WTC11 (cell line): ENCODE measurements at places on chromosomes 12 and 14.
A peak's percentile ranks its signal among the peaks of the same experiment; 100 is the strongest.

- H3K4me1 ChIP-seq: peaks cover 5% of the 10 kb centered on the region
- H3K36me3 ChIP-seq: no peaks in the 10 kb centered on the region
- DNase-seq: peak; percentile 44
- no peak overlapping the region for H3K4me3 ChIP-seq
- H3K27ac ChIP-seq: 0 out of 2 replicates have a peak overlapping the region, but pooled peaks have one; percentile 40
Observed at GRCh38 chr14:65110525-65110924, 8.2 kb upstream of the MAX start.

DNA sequence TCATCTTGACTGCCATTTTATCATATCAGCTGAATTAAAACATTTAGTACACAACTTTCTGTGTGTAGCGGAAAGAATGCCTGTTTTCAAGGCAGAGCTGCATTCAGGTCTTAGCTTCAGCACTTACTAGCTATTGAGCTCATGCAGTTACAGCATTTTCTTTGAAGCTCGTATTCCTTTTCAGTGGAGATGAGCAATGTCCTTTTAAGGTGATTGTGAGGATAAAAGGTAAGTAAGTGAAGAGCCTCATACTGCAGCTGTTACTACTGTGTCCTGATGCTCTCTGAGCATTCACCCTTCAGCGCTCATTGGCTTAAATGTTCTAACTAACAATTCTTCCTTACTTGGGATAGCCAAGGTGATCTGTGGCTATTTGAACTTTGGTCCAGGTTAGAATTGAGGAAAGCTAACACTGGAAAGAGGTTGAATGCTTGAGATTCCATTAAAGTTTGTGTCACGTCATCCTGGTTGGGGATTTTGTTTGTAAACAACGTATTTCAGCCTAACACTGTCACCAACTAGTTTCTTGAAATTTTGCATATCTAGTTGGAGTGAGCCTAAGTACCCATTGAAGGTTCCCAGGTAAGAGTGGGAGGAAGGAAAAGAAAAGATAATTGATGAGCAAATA, 71.4 kb downstream of the PAPOLA start:
- 0 out of 2 replicates have a peak, but pooled peaks cover 10% of the 10 kb centered on the region for H3K36me3 ChIP-seq
- no peak for DNase-seq
- H3K27ac ChIP-seq: peak overlapping the region; percentile 80
- peaks cover 37% of the 10 kb centered on the region for H3K4me1 ChIP-seq
- no peaks in the 10 kb centered on the region for H3K27me3 ChIP-seq

DNA sequence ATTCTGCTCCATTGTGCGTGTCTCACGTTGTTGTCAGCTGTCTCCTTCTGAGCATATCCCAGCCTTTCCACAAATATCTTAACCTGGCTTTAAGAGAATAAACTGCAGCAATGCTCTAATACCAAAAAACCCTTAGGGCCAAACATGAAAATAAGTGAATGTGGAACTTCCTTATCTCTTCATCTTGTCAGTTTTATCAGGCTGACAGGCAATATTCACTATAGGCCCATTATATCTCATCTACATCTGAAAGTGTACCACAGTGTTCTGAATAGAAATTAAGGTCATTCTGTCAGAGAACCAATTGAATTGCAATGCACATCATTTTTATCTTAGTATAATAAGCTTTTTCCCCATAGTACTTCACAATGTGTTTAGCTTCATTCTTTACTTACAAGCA, 933.1 kb upstream of the FBXO33 start:
- H3K27ac ChIP-seq: no peak overlapping the region
- H3K4me1 ChIP-seq: peaks cover 24% of the 10 kb centered on the region
- DNase-seq: no peak
- peaks cover 6% of the 10 kb centered on the region for H3K36me3 ChIP-seq
- H3K4me3 ChIP-seq: no peak overlapping the region
- no peaks in the 10 kb centered on the region for H3K27me3 ChIP-seq

DNA sequence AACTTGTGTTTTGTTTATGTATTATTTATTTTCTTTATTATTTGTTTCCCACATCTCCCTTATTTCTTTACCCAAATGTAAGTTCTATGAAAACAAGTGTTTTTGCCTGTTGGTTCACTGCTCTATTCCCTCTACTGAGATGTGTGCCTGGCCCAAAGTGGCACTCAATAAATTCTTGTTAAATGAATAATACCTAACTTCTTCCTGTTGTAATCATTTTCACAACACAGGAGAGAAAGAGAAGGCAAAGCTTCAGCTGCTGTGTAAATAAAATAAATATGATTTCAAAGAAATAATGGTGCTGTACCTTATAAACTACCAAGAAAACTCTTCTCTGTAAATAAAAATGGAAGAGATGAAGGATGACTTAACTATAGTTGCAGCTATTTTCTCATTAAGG, 116.2 kb downstream of the TRHDE start:
- H3K4me3 ChIP-seq: no peak overlapping the region
- H3K27me3 ChIP-seq: no peaks in the 10 kb centered on the region
- H3K27ac ChIP-seq: no peak overlapping the region

DNA sequence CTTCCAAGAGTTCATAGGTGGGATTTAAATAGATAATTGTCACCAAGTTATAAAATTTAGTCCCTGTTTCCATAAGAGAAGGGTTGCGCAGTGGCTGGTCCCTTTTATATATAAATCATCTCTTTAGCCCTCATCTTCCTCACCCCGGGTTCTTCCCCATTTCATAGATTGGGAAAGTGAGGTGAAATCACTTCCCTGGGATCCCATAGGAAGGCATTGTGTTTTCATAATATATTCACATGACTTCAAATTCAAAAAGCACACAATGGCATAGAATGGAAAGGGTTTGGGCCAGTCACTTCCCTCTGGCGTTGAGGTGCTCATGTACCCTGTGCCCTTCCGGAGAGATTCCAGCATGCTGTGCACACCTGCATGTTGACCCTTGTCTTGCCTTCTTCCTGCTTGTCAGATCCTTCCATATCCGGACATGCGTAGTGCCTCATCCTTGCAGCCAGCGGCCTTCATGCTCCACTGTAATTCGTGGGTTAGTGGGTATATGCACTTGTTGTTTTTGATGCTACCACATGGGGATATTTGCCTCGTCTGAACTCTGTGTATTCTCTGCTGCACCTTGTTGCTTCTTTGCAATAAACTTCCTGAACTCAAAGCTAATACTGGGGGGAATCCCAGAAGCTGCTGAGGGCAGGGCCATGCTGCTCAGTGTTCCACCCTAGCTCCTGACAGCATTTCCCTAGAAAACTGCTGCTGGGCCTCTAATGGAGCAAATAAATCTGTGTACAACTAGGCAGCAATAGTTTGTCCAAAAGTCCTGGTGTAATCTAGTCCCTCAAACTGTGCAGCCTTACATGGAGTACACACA, 59.6 kb downstream of the ANAPC7 start:
- H3K27ac ChIP-seq: no peak overlapping the region
- no peaks in the 10 kb centered on the region for H3K4me1 ChIP-seq
- no peaks in the 10 kb centered on the region for H3K27me3 ChIP-seq
- peaks cover 90% of the 10 kb centered on the region for H3K36me3 ChIP-seq
- no peak overlapping the region for H3K4me3 ChIP-seq

DNA sequence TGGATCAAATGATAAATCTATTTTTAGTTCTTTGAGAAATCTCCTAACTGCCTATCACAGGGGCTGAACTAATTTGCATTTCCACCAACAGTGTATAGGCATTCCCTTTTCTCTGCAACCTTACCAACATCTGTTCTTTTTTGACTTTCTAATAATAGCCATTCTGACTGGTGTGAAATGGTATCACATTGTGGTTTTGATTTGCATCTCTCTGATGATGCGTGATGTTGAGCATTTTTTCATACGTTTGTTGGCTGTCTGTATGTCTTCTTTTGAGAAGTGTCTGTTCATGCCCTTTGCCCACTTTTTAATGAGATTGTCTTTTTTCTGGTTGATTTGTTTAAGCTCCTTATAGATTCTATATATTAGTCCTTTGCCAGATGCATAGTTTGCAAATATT, 67.1 kb downstream of the IFNG-AS1 start:
- H3K4me1 ChIP-seq: no peaks in the 10 kb centered on the region
- no peak for DNase-seq
- H3K36me3 ChIP-seq: peaks cover 21% of the 10 kb centered on the region
- H3K27ac ChIP-seq: no peak overlapping the region
- no peak overlapping the region for H3K4me3 ChIP-seq

DNA sequence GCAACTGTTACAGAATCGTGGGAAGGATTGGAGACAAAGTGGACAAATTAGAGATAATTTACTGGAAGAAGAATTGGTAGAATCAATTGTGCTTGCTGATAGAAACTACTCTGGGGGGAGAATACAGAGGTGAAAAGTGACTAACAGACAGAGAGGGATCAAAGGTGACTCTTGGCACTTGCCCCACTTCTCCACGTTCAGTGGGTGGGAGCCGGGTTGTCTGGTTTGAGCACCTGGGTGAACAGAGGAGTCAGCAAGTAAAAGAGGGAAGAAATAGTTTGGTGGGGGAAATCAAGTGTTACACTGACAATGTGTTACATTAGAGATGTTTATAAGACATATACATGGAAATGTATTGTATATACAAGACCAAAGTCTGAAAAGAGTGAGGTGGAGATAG, 69.1 kb downstream of the PPP2R5E start:
- no peak overlapping the region for H3K4me3 ChIP-seq
- no peak for DNase-seq
- no peaks in the 10 kb centered on the region for H3K36me3 ChIP-seq
- H3K27ac ChIP-seq: no peak overlapping the region
- H3K27me3 ChIP-seq: no peaks in the 10 kb centered on the region
- peaks cover 11% of the 10 kb centered on the region for H3K4me1 ChIP-seq

DNA sequence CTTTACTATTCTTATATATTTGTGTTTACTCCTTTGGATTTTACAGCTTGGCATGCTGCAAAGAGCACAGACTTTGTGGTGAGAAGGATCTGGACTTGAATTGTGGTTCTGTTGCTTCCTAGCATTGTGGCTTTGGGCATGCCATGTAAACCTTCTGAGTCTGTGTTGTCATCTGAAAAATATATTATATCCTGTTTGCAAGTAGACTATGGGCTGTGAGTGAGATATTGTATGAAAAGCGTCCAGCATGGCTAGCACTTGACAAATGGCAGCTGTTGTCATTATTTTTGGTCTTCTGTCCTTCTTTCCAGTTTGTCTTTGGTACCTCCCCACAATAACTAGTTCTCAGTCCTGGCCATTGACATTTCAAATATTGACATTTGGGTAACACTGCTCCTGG, 61.8 kb upstream of the DACT1 start:
- no peaks in the 10 kb centered on the region for H3K27me3 ChIP-seq
- peaks cover 14% of the 10 kb centered on the region for H3K4me1 ChIP-seq
- H3K4me3 ChIP-seq: no peak overlapping the region
- no peaks in the 10 kb centered on the region for H3K36me3 ChIP-seq

GRCh38 chr12:21823581-21823980, 49.1 kb upstream of the KCNJ8 start:
- H3K4me1 ChIP-seq: no peaks in the 10 kb centered on the region
- DNase-seq: peak; percentile 12
- 0 out of 2 replicates have a peak, but pooled peaks cover 4% of the 10 kb centered on the region for H3K27me3 ChIP-seq
- no peaks in the 10 kb centered on the region for H3K36me3 ChIP-seq
- H3K4me3 ChIP-seq: no peak overlapping the region
- H3K27ac ChIP-seq: no peak overlapping the region
